Thoracic aorta (tissue), 2 donors: ENCODE measurements at places on chromosomes 12 and 14. TPM values are rescaled to one million over a fixed set of nuclear protein-coding genes. Genes with fewer than 3 reads are reported as not detected.

Gene CLEC4D
- total RNA-seq, result not detected

Gene RDH16
- 0.71 TPM for total RNA-seq

DNA sequence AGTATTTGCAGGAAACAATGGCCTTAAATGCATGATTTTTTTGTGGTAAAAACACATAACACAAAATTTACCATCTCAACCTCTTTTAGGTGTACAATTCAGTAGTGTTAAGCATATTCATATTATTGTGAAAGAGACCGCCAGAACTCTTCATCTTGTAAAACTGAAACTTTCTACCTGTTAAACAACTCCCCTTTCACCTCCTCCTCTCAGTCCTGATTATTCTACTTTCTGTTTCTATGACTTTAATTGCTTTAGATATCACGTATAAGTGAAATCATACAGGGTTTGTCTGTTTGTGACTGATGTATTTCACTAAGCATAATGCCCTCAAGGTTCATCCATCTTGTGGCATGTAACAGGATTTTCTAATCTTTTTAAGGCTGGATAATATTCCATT, 353.4 kb downstream of the ADAMTS20 start:
- DNase-seq, result no peak

- DNase-seq, result no peak
These were observed 6.0 kb upstream of the UBE2N start for GRCh38 chr12:93447555-93448290.

DNA sequence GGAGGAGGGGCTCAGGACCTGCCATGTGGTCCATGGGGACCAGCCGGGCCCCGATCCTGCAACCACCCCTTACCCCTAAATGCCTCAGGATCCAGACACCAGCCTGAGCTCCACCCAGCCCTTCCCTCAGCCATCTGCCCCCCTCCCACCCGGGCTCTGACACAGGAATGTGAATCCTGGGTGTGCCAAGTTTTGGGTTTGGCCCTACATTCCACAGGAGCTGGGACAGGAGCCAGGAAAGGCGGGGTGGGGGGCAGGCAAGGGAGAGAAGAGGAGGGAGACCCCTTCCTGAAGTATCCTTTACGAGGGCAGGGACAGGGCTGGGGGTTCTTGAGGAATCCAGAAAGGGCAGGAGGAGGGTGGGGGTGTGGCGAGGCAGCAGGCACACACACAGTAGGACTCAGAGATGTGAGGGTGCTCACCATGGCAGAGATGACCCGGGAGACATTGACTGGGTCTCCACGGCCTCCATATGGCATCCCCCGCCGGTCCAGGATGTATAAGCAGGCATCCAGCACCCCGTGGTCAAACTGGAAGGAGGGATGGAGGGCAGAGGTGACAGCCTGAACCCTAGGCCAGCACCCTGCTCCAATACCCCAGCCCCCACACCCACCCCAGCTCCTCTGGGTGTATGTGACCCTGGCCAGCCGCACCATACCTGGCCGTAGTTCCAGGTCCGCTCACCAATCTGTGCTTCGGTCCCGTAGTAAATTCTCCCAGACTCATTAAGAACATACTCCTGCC, 3.5 kb downstream of the TGM1 start:
- DNase-seq, result no peak

- DNase-seq, result no peak
These were observed 375.4 kb upstream of the ATP2B1 start for GRCh38 chr12:90084018-90084417.

- no peak for DNase-seq
These were observed 216.7 kb downstream of the TMEM117 start for GRCh38 chr12:44052554-44052953.

GRCh38 chr12:80264386-80264785, 165.0 kb downstream of the OTOGL start:
- DNase-seq, result no peak

GRCh38 chr12:49564686-49565405, 3.1 kb downstream of the MCRS1 start:
- no peak for DNase-seq

DNA sequence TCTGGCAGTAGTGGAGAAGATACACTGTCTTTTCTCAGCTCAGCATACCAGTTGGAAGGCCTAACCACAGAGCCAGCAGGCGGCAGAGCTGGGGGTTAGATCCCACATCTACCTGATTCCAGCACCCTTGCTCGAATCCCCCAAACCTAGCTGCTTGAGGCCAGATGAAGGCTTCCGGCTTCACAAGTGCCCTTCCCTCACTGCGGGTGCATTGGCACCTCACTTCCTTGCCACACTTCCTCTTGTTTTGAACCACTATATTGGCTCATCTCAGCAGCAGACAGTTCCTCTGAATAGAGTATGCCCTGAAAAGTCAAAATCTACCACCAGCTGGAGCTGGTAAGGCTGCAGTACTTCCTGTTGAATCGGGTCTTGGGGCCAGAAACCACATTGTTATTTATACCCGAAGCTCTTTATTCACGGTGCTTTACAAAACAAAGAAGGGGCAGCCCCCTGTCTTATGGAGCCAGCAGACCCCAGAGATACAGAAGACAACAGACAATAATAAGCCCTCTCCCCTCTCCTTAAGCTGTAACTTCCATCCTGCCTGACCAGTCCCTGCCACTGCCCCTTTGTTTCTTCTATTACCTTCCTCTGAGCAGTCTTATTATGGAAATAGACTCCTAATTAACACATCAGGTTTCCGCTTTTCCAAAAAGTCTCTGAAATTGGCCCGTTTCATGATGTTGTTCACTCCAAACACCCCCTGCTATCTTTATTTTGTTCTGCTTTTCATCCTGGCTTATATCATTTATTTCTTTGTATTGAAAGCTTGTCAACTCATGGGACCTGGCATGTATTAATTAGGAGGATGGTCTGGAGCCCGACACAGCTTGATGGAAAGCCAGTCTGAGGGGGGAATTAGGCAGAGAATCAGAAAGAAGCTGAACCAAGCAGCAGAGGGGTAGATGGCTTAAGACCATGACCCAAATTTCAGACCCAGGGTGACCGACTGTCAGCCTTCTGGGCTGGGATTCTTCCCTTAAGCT, 233.5 kb downstream of the EFCAB11 start:
- no peak for DNase-seq

DNA sequence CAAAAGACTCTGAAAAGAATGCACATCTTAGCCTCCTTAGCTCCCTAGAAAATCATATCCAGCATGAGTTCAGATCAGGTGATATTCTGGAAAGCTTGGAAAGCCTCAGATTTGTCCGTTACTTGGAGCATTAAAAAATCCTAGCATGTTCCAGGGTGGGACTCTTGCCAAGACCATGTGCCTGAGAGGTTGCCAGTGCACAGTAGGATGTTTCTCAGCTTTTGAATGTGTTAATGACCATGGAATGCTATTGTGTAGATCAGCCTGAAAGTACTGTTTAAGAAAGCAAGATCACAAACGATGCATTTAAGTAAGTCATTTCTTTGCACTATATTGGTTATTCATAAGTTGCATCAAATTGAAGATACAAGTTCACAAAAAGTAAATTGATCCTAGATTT, 230.5 kb downstream of the ETNK1 start:
- no peak for DNase-seq

DNA sequence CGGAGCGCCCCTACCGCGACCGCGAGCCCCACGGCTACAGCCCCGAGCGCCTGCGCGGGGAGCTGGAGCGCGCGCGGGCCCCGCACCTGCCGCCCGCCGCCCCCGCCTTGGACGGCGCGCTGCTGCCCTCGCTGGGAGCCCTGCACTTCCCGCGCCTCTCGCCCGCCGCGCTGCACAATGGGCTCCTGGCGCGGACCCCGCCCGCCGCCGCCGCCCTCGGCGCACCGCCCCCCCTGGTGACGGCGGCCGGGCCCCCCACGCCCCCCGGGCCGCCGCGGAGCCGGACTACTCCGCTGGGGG, 27.0 kb downstream of the LRCOL1 start:
- no peak for DNase-seq

- DNase-seq, result no peak
These were observed 259.6 kb downstream of the BTG1 start for GRCh38 chr12:91885851-91886731.

GRCh38 chr14:91872517-91873470, 5.5 kb upstream of the TC2N start:
- DNase-seq, result peak; percentile 54

DNA sequence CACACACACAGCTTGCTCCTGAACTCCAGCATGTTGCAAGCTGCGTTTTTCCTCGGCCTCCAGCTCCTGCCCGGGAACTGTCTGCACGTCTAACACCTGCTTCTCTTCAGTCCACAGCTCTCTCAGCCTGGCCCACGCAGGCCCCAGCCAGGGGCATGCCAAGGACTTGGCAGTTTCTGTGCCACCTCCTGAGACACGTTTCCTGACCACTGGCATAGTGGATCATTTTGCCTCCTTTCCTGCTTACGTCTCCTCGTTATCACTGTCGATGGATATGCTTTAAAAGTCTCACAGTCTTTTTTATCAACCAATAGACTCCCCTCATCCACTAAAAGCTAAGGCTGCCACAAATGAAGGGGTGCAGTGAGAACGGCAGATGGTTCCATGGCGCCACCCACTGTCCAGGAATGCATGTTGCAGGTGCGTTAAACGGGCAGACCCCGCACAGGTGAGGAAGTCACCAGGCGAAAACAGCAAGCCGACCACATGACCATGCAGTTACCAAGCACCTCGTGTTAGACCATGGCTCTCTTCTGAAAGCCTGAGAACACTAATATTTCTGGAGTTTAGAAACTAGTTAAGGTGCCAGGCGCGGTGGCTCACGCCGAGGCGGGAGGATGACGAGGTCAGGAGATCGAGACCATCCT, 14.7 kb upstream of the TEAD4 start:
- DNase-seq, result no peak

DNA sequence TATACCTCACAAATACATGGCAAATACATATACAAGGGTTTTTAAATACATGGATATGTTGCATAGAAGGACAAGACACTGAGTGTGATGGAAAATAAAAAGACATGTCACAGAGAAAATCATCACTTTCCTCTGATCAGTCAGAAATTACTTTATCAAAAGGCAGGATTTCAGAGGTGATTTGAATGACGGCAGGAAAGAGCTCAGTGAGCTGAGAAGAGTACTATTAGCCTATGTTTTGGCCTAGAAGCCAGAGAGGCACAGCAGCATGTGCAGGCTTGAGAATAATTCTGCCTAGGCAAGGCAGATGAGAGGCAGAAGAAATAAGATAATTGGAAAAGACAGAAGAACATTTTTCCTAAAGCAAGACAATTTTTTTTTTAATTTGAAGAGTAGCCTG, 94.9 kb downstream of the BCAT1 start:
- DNase-seq, result no peak

DNA sequence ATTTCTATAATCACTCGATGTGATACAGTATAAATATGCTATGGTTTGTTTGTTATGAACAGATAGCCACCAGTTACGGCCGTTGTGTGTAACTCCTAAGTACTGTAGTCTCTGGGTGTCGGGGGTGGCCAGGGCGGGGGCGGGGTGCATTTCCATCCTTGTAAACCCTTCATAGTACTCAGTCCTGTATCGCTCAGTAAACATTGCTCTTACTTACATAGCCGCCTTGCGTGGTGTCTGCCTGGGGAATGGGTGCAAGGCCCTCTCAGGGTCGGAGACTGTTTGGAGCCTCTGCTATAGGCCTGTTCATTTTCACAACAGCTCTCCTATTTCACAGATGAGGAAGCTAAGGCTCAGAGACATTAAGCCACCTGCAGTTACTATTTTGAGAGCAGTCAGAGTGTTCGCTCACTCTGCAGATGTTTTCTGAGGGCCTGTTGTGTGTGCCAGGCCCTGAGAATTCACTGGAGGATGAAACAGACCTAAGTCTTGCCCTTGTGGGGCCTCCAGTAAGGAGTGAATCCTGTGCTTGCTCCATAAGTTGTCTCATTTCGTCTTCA, 42.5 kb downstream of the JDP2 start:
- no peak for DNase-seq

DNA sequence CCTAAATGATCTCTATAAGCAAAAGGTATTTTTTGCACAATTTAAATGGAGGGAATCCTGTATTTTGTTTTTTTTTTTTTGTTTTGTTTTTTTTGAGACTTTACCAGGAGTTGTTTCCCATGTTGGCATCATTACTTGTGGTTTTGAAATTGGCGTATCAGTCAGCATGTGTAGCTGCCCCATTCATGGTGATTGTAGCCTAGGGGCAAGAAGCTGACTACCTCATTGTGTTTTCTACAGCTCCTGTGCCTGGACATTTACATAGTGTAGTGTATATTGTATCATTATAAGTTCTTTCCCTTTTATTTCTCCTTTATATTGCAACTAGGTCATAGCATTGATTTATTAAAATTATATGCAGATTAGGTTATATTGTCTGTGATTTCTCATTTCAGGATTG, 24.5 kb downstream of the SAMD4A start:
- DNase-seq, result no peak

DNA sequence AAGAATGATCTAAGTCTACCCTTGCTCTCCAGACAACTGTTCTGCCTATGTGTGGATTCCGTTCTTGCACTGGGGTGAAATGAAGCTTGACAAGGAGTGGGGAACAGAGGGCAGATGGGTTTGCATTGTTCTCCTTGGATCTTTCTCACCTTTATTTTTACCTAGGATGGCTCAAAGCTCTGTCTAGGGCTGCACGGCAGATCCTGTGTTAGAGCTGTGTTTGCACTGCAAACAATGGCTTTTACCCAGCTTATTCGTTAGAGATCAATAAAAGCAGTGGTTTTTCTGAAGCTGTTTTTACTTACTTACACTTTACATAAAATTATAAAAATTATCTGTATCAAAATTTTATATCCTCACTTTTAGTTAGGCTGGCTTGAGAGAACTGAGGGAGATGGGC, 105.1 kb downstream of the LRIG3 start:
- DNase-seq, result no peak

DNA sequence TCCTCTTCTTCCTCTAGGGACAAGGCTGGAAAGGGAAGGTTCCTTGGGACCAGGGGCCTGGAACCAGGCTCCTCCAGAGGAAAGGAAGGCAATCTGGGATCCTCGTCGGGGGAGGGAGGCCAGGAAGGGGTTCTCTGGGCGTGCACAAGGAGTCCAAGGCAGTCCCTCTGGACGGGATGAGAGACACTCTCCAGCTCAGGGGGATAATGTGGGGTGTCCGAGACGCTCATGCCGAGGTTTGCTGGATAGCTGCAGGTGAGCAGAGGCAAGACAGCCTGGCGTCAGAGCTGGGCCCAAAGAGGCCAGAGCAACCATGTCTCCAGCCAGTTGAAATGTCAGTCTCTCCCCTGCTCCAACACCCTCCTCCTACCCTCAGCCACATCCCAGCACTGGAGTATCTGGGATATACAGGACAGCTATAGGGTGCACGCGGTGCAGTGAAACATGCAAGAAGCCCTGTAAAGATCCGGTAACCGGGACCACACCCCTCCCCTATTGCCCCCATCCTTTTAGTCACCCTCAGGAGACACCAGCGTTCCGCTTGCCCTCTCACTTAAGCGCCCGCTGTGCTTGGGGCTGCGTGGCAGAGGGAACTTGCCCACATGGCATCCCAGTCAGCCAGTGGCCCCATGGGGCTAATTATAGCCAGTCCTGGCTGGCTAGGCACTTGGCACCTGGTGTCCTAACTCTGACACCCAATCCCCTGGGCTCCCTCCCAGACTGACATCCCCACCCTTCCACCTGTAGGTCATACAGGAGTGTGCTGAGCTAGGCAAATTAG, at the start of gene KLHL33:
Gene KLHL33, minus strand, starts transcription at position 585 of the 781 bp plus-strand sequence. Its CDS starts 355 bp downstream, at position 230.
- no peak for DNase-seq

DNA sequence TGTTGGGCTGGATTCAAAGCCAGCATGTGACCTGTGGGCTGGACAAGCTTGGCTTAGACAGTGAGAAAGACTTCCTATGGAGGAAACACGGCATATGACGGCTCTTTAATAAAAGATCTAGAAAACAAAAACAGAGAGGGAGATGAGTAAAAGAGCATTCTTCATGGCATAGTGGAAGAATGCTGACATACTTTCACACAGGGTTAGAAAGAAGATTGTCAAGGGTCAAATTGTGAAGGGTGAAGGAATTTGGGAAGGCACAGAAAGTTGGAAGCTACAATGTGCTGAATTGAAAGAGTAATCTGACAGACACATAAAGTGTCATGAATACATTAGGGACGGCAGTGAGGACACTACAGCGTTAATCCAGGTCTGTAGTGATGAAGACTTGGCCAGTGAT, 63.4 kb downstream of the GALNT4 start:
- DNase-seq, result no peak
